ENCODE measurements at places on chromosomes 5 and 9.
A peak's percentile ranks its signal among the peaks of the same experiment; 100 is the strongest.

GRCh38 chr9:6757132-6757455 lies 679 bp upstream of the KDM4C start:
- peak; percentile 53 for DNase-seq

- DNase-seq: no peak
These were observed 95.9 kb downstream of the MACIR start for GRCh38 chr5:103354446-103354845.

- DNase-seq: no peak
These were observed 259.0 kb downstream of the SGCD start for GRCh38 chr5:156585999-156586398.

- no peak for DNase-seq
These were observed 52.4 kb downstream of the ARHGEF37 start for GRCh38 chr5:149633476-149634350.

DNA sequence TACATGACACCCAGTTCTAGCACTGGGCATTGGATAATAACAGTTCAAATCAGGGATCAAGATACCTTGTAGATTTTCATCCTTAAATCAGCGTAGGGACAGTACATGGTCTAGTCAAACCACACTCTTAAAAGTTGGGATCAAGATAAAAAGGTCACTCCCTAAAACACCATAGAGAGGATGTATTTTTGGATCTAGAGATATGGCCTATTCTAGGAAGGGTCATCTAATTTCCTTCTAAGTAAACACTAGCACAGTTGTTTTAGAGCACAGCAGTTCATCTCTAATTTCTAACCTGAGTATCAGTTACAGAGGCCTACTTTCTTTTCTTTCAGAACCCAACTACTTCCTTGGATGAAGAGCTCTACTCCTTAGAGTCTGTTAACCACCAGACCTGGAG lies 166.4 kb upstream of the GRIN3A start:
- DNase-seq: no peak

DNA sequence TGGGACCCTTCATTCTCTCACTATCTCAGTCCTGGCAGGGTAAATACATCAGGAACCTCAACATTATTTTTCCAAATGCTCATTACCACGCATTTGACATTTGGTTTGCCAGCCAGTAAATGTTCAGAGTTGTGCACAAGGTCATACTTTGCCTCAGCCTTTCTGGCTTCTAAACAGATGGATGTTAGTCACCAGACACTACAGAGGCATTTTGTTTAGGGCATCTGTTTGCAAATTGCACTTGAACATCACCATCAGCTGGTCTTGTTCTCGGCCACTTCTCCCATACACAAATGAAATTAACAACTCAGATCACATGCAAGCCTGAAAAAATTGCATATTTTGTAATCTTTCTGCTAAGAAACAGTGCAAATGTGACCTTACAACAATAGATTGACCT lies 75.0 kb upstream of the SLC1A1 start:
- no peak for DNase-seq

- DNase-seq: no peak
These were observed 208.4 kb downstream of the MEF2C start for GRCh38 chr5:88674356-88675167.

GRCh38 chr5:104347119-104347708 lies 784.6 kb upstream of the NUDT12 start:
- DNase-seq: no peak

DNA sequence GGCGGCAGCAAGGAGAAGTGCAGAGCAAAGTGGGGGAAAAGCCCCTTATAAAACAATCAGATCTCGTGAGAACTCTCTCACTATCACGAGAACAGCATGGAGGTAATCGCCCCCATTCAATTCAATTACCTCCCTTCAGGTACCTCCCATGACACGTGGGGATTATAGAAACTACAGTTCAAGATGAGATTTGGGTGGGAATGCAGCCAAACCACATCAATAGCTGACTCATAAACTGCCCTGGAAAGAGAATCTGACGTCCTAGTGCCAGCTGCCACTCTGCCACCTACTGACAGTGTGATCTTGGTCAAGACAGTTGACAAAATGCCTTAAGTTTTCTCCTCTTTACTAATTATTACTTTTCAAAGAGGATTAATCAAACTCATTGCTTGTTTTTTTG lies 128.3 kb downstream of the GPBP1 start:
- DNase-seq: peak; percentile 58

DNA sequence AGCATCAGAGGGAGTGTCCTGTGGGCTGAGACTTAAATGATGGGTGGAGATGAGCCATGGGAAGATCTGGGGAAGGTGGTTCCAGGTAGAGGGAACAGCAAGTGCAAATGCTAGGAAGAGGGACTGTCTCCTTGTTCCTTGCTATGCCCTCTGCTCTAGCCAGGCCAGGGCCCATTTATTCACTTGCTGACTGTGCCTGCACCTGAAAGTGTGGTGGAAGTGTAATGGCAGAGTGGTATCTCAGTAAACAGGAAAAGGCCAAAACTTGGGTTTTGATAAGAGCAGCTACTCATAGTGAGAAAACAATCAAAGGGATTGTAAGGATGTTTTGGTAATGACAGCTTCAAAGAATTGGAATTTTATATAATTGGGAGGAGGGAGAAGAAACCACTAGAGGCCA lies 32.4 kb downstream of the TLE4 start:
- no peak for DNase-seq

DNA sequence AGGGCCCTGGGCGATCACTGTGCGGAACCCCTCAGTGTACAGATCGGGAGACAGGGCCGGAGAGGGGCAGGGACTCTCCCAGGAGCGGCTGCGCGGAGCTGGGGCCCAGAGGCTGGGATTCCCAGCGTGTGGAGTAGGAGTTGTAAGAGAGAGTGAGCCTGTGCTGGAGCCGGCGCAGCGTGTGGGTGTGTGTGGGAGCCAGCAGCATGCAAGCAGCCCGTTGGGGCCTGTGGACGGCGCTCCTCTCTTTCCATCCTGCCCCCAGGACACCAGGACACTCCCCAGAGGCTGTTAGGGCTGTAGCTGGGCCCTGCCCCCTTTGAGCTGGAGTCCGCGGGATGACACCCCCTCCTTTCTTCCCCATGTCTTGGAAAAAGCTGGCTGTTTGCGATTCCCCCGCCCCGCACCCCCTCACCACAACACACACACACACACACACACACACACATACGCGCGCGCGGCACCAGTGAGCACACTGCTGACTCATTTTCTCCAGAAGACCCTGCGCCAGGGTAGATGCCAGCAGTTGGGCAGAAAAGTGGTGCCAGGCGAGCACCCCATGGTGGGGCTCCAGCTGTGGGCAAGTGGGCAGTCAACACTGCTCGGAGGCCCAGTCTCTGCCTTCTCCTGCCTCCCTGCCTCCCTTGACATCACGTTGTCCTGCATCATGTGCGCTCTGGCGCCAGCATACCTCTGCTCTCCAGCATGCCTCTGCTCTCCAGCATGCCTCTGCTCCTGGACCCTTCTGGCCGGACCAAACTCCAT lies 1.5 kb downstream of the COL27A1 start:
- DNase-seq: no peak

DNA sequence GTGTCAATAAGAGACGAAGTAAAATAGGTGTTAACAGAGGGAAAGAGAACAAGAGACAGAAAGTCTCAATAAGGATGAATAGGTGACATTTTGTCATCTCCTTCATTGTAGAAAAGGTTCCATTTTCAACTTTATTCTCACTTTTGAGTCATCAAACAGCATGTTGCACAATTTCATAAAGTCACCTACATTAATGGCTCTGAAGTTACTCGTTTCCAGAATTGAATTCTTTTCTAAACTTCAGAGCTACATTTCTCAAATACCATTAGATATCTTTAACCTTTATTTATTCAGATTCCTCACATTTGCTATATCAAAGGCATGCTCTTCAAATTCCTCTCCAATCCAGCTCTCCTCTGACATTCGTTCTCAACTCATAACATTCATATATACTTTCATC lies 13.1 kb downstream of the ADAMTS6 start:
- DNase-seq: no peak

DNA sequence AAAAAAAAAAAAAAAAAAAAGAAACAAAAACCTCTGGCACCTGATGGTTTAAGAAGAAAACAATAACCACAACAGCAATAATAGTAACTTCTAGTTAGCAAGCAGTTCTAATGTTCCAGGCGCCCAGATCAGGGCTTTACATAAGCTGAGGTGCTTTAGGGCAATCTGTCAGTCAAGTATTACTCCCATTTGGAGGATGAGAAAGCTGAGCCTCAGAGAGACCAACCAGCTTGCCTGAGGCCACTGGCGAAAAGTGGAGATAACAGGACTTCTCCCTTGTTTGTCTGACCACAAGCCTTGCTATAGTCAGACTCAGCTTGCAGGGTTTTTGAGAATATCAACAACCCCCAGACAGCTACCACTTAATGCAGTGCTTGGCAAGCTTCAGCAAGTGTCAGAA lies 83.5 kb upstream of the BOD1 start:
- DNase-seq: no peak

DNA sequence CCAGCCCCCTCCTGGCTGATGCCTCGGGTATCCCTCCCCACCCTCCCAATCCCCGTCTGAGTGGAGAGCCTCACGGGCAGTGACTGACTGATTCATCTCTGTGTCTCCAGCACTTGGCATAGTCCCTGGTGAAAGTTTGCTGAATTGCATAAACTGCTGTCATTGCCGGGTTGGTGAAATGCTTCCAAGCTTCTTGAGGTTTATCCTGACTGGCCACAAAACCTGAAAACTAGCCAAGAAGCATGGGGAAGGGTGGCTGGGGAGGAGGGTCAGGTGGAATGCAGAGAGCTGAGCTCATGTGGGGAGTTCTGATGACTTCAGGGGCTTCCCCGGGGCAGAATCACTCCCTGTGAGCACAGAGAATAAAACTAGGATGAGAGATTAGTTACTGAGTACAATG lies 56.9 kb upstream of the GGTA1 start:
- peak; percentile 97 for DNase-seq

- no peak for DNase-seq
These were observed 41.1 kb upstream of the PLPP6 start for GRCh38 chr9:4620881-4621555.

GRCh38 chr5:68276740-68277139 lies 61.2 kb downstream of the PIK3R1 start:
- no peak for DNase-seq

DNA sequence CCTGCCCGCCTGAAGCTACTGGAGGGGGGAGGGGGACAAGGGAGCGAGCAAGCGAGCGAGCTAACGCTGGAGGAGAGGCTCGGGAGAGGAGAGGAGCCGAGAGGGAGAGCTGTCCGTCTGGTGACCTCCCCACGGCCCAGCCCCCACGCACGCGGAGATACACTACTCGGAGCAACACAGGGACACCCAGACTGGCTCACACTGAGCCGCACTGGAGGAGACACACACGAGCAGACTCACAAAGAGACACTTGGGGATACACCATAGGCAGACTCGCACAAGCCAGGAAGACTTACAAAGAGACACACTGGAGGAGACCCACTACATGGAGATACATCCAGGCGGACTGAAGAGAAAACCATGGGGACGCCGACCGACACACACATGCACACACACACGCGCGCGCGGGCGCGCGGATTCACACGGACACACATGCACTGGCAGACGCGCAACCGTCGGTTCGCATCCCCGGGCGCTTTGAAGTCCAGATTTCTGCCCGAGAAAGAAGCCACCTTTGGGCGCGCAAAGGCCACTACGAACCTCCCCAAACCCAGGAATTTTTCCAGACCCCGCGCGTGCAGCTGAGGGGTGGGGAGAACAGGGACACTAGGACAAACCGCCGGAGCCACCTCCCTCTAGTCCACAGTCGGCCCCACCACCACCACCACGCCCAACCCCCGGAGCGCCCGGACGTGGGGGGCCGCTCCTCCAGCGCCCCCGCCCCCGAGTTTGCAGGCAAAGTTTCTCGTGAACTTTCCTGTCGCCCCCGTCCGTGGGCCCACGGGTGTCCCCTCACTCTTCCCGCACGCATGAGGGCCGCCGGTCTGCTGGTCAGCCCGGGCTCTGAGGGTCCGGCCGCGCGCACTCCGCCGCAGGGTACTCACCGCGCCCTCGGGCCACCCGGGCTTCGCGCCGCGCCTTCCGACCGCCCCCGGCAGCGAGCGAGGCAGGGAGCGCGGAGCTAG lies 571 bp downstream of the CNTFR start:
- DNase-seq: no peak

DNA sequence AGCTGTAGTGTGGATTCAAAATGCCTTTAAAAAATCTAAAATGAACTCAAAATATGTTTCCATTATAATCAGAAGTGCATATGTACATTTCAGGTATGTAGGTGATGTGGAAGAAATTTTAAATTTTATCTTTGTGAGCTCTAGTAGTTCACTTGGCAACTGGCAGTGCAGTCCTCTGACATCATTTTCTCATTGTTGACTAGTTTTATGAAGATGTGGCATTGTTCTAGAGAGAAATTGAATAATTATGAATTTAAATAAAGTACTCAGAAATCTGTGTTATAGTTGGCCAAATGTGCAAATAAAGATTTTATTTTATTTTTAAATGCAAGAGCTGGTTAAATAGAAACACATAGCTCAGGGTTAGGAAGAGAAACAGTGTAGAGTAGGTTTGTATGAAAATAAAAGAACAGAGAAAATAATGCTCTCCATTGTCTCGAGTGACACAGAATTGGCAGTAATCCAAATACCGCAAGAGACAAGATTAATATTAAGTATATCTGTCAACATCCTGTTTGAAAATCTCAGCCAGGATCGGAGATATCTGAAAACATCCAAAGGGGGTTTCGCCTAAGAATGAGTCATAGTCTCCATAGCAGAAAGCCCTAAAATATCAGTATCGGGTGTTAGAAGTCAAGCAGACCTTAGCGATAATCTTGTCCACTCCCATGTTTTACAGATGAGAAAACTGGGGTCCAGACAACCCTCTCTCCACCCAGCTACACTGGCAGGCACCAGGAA lies 189.4 kb downstream of the CCDC192 start:
- no peak for DNase-seq

DNA sequence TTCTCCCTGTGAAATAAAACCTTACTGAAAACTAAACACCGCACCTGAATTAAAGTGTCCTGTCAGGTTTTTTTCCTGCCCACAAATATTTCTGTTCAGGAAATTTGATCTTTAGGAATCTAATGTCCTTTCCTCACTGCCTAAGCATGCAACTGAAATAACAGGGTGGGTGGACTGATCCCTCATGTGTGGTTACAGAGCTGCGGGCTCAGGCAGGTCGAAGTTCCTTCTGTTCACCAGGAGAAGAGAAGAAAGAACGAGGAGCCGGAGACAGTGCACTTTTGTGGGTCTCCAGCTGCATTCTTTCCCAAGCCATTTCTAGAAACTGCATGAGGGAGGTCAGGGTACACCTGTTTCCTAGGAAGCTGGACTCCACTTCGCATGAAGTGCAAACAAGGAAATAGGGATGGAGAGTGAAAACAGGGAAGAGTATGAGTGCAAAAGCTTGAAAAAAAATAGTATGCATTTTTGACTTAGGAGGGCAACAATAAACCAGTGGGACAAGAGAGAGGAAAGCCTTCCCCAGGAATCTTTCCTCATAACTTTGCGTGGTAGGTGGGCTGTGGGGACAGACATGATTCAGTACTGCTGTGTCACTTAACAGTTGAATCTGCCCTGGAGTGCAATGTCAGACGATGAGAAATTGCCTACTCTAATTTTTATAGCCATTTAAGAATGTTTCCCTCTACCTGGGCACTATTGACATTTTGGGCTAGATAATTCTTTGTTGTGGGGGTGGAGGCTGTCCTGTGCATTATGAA lies 60.3 kb downstream of the GCNT1 start:
- DNase-seq: peak; percentile 68

GRCh38 chr9:3874449-3875360 lies 348.9 kb upstream of the RFX3 start:
- no peak for DNase-seq

GRCh38 chr5:173454736-173455598 lies 126.8 kb upstream of the STC2 start:
- peak; percentile 96 for DNase-seq
